T1000 (cell line): ENCODE measurements at places on chromosomes 7 and 10.

GRCh38 chr7:138755842-138756590, 41.8 kb upstream of the TMEM213 start:
- no peak for DNase-seq

GRCh38 chr7:12257582-12257981, 46.5 kb downstream of the TMEM106B start:
- no peak for DNase-seq

DNA sequence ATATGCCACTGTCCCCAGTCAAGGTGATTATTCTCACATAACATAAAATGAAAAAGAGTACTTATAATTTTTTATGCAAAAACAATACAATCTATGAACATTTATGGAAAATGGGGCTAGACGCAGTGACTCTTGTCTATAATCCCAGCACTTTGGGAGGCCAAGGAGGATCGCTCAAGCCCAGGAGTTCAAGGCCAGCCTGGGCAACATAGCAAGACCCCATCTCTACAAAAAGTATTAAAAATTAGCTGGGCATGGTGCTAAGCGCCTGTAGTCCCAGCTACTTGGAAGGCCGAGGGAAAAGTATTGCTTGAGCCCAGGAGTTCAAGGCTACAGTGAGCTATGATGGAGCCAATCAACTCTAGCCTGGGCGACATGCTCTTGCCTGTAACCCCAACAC, 14.5 kb upstream of the ANAPC16 start:
- no peak for DNase-seq

- no peak for DNase-seq
Measured at GRCh38 chr10:76202777-76203176, 771.4 kb downstream of the LRMDA start.

GRCh38 chr10:69498711-69499471, 47.6 kb downstream of the TSPAN15 start:
- DNase-seq = no peak

- no peak for DNase-seq
Measured at GRCh38 chr10:43707770-43708169, 59.1 kb upstream of the ZNF32 start.

- DNase-seq = no peak
Measured at GRCh38 chr10:121325490-121326231, 272.6 kb downstream of the FGFR2 start.

- DNase-seq = no peak
Measured at GRCh38 chr10:56258378-56258777, 102.7 kb downstream of the ZWINT start.

- DNase-seq = no peak
Measured at GRCh38 chr7:158561659-158562058, 26.0 kb downstream of the PTPRN2 start.

- no peak for DNase-seq
Measured at GRCh38 chr7:74499835-74500388, 46.2 kb downstream of the GTF2IRD1 start.

DNA sequence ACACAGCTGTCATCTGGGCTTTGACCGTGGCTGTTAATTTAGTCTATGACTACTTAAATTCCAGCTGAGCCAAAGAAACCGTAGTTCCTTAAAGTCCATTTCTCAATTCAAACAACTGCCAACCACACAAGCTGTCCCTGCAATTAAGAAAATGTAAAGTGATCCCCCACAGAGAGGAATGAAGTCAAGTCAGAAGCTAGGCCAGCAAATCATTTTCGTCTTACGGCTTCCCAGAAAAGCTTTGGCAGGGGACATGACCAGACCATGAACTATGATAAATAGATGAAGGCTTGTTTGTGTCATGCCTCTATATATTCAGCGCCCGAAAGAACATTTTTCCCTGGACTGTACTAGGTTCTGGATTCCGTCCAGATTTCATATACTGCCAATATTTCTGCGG, 54.6 kb downstream of the HACD1 start:
- DNase-seq = no peak
